Activated T-cell treated with anti-CD3 and anti-CD28 coated beads for 24 hours (primary cell): ENCODE measurements at places on chromosomes 2 and 18.

- no peak for DNase-seq
These were observed 83.4 kb downstream of the FANCL start for GRCh38 chr2:58157754-58158153.

GRCh38 chr18:27794181-27794926 lies 382.6 kb downstream of the CDH2 start:
- DNase-seq: no peak

- DNase-seq: no peak
These were observed 58.1 kb downstream of the SKA1 start for GRCh38 chr18:50432915-50433314.

- no peak for DNase-seq
These were observed 40.2 kb upstream of the STAT4 start for GRCh38 chr2:191190861-191191552.
